A549 treated with CpdA at 1 μM for 4 hours (cell line): ENCODE measurements at places on chromosomes 2 and 18. TPM values are rescaled to one million over a fixed set of nuclear protein-coding genes. Genes with fewer than 3 reads are reported as not detected.

The TMEM247 gene
- total RNA-seq: not detected in 5 replicates

The CXCR2 gene
- not detected in 5 replicates for total RNA-seq

The COBLL1 gene
- total RNA-seq: 4.1 to 7.2 TPM (median 4.1 TPM) in 5 replicates

The PSTPIP2 gene
- total RNA-seq: 0.16 to 0.47 TPM (median 0.33 TPM) in 5 replicates

The REEP1 gene
- 0.43 to 1.3 TPM (median 0.59 TPM) in 5 replicates for total RNA-seq

The GPR17 gene
- total RNA-seq: 0.09 to 0.21 TPM (median 0.12 TPM) in 4 of 5 replicates, not detected in the other

The DNMT3A gene
- total RNA-seq: 6.1 to 8.4 TPM (median 8.3 TPM) in 5 replicates

The SCYGR4 gene
- 0.09 TPM in 1 of 5 replicates, not detected in the others for total RNA-seq
